ENCODE measurements at places on chromosomes 16 and 17.

GRCh38 chr16:5735444-5735843 is 637.8 kb upstream of the EEF2KMT start:
- no peak for DNase-seq

DNA sequence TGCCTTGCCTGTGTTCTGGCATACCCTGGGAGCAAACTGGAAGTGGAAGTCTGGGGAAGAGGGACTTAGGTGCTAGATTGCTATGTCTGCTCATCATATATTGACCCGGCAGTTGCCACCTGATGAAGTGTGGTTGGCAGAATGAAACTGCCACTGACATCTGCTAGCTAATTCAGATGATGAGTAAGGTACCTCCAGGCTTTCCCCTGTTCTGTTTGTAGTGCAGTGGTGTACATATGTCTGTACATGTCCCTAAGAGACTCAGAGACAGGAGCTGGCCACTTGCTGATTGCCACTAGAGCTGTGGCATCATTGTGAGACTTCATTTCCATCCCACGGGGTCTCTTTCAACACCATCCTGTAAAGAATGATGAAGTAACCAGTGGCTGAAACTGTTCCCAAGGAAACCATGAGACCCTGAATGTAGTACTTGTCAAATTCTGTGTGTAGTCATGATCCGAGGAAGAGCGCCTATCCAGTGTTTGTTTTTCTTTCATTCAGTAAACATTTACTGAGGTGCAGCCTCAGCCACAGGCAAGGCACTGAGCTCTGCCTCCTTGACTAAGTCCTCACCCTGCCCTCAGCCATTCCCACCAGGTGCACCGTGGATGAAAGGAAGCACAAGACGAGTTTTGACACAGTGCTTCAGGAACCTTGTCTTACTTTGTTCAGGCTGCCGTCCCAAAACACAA is 13.2 kb downstream of the CLUAP1 start:
- no peak for DNase-seq

DNA sequence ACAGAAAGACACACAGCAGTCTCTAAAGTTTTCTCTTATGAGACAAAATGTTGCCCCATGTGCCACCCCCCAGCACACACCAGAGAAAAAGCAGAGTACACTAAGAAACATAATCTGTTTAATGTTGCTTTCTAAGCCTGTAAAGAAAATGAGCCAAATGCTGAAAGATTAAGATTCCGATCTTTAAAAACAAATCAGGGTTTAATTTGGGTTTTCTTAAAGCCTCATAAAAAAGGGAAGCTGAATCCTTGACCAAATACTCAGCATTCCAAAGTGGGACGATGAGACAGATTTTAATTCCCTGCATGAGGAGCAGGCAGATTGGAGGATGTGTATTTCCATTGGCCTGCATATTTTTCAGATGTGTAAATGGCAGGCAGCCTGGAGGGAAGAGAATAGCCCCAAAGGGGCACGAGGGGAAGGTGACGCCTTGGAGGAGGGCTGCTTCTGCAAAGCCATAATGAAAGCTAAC is 118.4 kb downstream of the COPRS start:
- DNase-seq: no peak

GRCh38 chr16:75288596-75289120 is 37.2 kb upstream of the BCAR1 start:
- DNase-seq: no peak
